K562 (cell line): ENCODE measurements at places on chromosomes 13 and 19. TPM values are rescaled to one million over a fixed set of nuclear protein-coding genes. Genes with fewer than 3 reads are reported as not detected.

GRCh38 chr19:46984077-46985010 lies 35.3 kb upstream of the NPAS1 start:
- no peak for DNase-seq

DNA sequence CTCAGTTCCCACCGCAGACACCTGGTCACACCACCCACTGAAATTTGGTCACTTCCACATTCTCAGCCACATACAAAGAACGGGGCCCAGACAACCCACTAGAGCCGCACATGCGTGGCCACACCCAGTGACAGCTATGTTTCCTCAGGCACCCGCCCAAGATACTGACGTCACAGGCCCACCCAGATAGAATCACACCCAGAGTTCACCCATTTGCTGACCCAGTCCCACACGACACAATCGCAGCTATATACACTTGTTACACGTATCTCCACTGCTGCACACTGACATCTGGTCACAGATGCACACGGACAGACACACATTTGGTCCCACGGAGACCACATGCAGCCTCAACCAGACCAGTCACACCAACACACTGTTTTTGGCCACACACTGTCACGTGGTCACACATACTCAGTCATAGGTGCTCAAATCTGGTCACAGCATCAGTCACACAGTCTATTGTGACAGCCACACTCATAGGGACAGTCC lies 2.9 kb downstream of the NUMBL start:
- peak; percentile 78 for DNase-seq

GRCh38 chr19:16033721-16034120 lies 42.6 kb upstream of the TPM4 start:
- DNase-seq = peak; percentile 7

- DNase-seq = no peak
Observed at GRCh38 chr19:6472713-6473112, 8.6 kb downstream of the CRB3 start.

APC2 gene
- total RNA-seq = 0.27 and 0.40 TPM in 2 replicates
